NCI-H1930 (cell line): ENCODE measurements at places on chromosomes 3 and 15.

- DNase-seq, result no peak
These were observed 89.2 kb downstream of the MYO5A start for GRCh38 chr15:52439470-52439869.

- no peak for DNase-seq
These were observed 9.3 kb downstream of the SECISBP2L start for GRCh38 chr15:49036650-49037545.

GRCh38 chr3:10962481-10963036 lies 30.0 kb upstream of the SLC6A1 start:
- no peak for DNase-seq

DNA sequence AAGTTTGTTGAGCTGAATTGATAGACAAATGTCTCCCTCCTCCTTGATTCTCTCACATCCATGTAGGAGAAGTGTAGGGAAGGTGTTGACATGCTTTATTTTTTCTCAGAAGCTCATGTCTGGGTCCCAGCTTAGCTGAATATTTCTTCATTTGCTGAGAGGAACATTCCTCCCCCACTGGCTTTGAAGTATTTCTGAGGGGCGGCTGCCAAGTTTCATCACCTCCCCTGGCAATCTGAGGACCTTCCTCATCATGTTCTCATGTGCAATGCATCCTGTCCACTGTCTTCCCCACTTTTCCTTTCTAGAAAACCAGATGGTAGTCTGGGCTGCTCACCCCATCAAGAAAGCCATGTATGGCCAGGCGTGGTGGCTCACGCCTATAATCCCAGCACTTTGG lies 168.9 kb upstream of the RGMA start:
- DNase-seq, result no peak

- no peak for DNase-seq
These were observed 445 bp downstream of the LMOD3 start for GRCh38 chr3:69121950-69122349.

DNA sequence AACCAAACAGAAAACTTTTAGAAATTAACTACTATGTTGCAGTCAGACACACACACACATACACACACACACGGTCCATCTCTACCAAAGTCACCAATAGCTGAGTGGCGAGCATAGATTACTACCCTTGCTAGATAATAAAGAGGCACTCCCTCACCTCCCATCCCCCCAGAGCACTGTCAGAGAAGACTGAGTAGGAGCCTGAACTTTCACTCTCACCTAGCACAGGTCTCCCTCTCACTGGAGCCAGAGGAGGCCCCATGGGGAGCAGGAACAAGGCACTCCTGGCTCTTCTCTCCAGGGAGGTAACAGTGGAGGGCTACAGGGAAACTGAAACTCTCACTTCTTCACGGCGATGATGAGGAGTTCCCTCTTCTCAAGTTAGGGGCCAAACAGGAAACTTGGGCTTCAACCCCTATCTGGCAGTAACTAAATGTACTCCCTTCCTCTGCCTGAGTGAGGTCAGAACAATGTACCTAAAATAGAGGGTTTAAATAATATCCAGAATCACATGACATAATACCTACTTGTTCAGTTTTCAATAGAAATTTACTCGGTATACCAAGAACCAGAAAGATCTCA lies 975.3 kb upstream of the GBE1 start:
- no peak for DNase-seq

DNA sequence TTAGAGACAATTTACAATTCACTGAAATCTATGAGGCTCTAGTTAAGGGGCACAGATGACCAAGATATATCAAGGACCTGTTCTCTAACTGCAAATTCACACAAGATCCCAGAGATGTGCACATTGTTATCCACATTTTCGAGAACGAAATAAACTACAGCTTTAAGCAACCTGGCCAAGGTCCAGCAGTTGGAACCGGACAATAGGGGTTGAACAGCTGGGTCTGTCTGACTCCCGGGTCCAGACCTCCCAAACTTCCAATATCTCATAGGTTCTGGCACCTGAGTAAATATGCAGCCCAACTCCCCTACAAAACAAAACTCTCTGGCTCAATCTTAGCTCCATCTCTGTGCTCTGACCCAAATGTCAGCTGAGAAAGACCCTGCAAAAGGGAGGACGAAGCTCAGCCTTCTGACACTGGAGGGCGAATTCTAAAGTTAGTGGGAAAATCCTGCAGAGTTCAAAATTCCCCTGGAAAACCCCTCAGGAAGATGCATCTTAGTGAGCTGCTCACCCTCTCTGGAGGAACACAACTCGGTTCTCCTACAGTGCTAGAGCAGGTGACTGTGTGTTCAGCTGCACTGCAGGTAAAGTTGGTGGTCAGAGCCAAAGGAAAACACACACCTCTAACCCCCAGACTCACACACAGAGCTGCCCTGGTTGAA lies 14.2 kb upstream of the SPATA12 start:
- no peak for DNase-seq

DNA sequence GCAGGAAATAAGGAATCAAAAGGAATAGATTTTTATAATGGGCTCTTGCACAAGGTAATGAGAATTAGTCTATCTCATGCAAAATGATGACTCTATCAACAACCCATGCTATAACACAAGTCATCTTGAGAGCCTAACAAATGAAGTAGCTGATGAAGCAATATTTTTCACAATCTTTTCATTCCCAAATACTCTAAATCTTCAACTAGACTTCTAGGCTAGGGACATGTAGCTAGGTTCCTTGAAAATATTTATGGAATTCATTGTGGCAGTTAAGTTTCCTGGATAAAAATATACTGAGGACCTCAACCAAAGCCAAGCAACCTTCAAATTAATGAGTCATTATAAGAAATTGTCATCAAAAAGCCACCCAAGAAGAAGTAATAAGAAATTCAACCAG lies 55.4 kb downstream of the DCBLD2 start:
- no peak for DNase-seq

DNA sequence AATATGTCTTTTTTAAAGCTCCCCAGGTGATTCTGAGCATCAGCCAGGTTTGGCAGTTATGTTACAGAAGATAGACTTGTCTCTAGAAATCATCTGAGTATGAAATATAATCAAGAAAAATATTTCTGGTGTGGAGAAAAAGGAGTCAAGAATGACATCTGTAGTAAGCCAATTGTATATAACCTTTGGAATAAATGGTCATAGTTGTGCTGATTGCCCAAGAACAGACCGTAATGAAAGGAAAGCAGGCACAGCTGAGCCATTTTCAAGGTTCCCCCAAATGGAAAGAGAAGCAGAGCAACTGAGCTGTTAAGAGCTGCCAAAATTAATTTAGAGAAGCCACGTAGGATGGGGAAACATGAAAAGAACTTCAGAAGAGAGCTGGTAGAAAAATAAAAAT lies 26.6 kb downstream of the GOLM2 start:
- no peak for DNase-seq

GRCh38 chr3:139187648-139188047 lies 143.0 kb upstream of the PRR23C start:
- DNase-seq, result no peak

GRCh38 chr15:93491291-93491690 lies 402.3 kb upstream of the RGMA start:
- DNase-seq, result no peak

DNA sequence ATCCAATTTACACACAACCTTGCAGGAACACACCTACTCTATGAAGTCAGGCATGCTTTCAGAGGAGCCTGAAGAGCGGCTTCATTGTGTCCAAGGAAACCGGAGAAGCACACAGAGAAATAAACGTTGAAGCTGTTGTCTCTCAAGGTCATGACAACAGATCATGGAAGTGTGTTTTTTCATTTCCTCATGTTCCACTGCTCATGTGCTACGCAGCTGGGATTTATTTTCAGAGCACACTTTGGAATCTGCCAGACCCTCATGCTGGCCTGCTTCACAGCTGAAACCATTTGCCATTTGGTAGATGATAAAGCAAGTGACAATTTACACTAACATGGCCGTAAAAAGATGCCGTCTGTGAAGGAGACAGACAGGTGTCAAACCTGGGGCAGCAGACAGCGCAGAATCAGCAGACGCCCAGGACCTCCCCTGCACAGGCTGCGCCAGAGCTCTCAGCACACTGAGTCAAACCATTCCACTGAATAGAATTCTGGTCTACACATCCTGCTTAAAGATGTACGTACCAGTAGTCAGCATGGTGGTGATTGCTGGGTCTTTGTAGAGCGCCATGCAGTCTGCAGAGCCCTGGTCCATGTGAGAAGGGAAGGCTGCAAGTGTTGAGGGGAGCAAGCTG lies 99.3 kb downstream of the ARNT2 start:
- no peak for DNase-seq
